ENCODE measurements at places on chromosomes 6 and 20.

DNA sequence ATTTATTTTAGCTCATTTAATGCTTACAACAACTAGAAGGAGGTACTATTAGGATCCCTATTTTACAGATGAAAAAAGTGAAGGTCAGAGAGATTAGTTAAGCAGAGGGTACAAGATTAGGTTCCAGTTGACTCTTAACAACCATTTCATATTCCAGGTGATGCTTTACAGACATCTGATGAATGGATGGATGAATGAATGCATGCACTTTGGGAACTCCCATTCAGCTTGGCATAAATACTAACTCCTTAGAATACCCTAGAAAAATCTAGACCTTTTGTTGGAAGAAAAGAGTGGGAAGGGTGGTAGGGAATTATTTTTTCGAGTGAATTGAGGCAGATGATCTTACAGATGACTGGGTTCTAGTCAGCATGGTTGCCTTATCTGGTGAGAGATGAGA lies 746 bp upstream of the SNRPB2 start:
- DNase-seq: no peak

- DNase-seq: no peak
Measured at GRCh38 chr6:157380458-157380778, 572 bp upstream of the ZDHHC14 start.

- DNase-seq: no peak
Measured at GRCh38 chr6:99471638-99472037, 43.6 kb downstream of the USP45 start.

- no peak for DNase-seq
Measured at GRCh38 chr6:151118461-151119123, 121.2 kb upstream of the AKAP12 start.

- DNase-seq: no peak
Measured at GRCh38 chr6:48550603-48551002, 439.6 kb upstream of the PTCHD4 start.

DNA sequence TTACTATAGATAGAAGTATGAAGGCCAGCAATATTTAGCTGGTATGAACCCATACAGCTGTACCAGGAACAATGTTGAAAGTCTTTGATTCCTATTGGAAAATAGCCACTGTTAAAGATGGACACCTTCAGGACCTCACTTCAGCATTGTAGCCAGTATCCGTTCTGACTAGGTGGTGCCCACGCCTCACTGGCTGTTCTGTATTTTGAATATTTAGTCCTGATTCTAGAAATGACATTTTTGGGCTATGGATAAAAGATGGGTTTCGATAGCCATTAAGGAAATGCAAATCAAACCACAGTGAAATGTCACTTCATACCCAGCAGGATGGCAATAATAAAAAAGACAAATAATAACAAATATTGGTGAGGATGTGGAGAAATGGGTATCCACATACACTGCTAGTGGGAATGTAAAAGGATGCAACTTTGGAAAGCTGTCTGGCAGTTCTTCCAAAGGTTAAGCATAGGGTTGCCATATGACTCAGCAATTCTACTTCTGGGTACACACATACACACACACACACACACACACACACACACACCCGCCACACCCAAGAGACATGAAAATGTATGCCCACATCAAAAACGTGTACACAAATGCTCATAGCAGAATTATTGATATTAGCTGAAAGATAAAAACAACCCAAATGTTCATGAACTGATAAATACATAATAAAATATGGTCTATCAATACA lies 56.8 kb downstream of the UTRN start:
- DNase-seq: no peak

GRCh38 chr6:136771306-136771705 lies 21.0 kb downstream of the MAP3K5 start:
- no peak for DNase-seq

- no peak for DNase-seq
Measured at GRCh38 chr6:22656706-22657351, 87.5 kb downstream of the HDGFL1 start.

- DNase-seq: no peak
Measured at GRCh38 chr20:32231245-32231644, 23.6 kb downstream of the POFUT1 start.

DNA sequence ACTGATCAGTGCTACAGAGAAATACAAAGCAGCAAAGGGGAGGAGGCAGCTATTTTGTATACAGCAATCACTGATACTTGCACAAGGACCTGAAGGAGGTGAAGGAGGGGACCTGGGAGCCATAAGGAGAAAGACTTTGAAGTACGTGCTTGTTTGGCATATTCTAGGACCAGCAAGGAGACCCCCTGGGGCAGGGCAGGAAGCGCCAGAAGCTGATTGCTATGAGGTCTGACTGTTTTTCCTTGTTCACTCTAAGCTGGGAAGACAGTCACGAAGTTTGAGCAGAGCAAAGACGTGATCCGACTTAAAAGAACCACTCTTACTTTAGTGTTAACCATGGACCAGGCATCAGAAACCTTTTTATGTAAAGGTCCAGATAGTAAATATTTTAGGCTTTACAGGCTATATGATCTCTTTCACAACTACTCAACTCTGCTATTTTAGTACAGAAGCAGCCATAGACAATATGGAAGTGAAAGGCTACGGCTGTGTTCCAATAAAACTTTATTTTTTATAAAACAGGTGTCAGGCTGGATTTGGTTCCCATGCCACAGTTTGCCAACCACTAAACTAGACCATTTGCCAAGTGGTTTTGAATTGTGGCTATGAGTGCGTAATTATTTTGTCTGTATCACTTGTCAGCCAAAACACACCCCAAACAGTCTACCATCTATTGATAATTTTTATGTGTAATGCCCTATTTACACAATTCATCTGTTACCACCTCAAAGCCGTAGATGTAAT lies 217.9 kb downstream of the PRL start:
- no peak for DNase-seq

- DNase-seq: no peak
Measured at GRCh38 chr20:3885715-3886114, 3.5 kb upstream of the PANK2 start.

DNA sequence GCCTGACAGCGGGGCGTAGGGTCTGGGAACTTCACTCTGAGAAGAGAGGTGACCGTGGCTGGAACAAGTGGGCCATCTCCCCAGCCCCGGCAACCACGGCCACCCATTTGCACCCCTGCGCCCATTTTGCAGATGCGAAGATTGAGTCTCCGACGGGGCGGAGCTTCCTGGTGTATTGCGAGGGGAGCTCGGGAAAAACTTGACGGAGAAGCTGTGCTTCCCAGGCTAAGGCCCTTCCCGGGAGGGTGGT lies 653 bp downstream of the ZNF335 start:
- DNase-seq: no peak

DNA sequence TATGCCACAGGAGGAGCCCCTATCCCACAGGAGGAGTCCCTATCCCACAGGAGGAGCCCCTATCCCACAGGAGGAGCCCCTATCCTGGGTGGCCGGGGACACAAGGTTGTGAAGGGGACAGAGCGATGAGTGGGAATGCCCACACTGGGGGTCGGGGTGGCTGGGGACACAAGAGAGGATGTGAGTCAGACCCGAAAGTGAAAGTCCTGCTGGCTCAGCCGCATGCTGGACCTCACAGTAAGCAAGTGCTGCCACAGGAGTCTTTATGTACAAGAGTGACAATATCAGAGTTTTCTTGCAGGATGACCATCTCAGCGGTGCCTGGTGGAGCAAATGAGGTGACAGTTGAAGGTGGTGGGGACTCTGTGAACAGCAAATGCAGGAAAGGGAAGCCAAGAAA lies 93.7 kb downstream of the PSMB1 start:
- DNase-seq: peak; percentile 48

DNA sequence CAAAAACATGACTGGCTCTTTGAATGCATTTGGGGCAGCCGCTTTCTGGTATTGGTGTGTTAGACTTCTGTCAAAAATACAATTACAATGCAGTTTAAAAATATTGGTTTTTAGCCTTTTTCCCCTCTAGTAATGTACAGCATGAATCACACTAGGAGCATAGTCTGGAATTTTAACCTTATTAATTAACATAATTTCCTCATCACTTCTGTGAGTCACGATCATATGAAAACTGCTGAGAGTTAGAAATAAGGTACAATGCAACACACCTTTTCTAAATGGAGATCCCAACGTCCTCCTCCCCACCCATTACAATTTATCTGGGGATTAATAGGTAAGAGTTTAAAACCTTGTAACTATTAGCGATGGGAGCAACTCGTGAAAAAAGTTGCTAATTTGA lies 297.1 kb upstream of the RIMS1 start:
- no peak for DNase-seq
